ENCODE measurements at places on chromosomes 7 and 10.

GRCh38 chr10:418226-418625, 271.2 kb downstream of the DIP2C start:
- DNase-seq: no peak

GRCh38 chr7:156682928-156683327, 42.4 kb downstream of the RNF32 start:
- DNase-seq: no peak

DNA sequence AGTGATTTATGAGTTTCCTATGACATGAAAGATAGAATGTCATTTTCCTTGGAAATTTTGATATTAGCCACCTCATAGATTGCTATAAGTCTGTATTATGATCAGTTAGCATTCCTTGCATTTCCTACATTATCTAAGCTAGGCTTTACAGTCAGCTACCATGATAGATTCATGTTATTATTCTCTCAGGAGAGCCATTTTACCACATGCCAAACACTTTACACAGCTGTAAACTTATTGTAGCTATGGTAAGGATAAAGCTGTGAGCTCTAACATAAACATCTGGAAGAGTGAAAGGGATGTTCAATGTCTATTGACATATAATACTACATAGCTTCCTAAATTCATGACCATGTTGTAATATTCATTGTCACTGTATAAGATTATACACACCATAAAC, 608.0 kb downstream of the PHTF2 start:
- no peak for DNase-seq

GRCh38 chr7:96727534-96728088, 18.0 kb upstream of the SEM1 start:
- DNase-seq: no peak

- DNase-seq: no peak
Observed at GRCh38 chr7:14690075-14690474, 212.5 kb downstream of the DGKB start.

GRCh38 chr10:46096909-46097575, 51.0 kb upstream of the MSMB start:
- no peak for DNase-seq

GRCh38 chr7:37341033-37341630, 107.5 kb downstream of the ELMO1 start:
- no peak for DNase-seq

DNA sequence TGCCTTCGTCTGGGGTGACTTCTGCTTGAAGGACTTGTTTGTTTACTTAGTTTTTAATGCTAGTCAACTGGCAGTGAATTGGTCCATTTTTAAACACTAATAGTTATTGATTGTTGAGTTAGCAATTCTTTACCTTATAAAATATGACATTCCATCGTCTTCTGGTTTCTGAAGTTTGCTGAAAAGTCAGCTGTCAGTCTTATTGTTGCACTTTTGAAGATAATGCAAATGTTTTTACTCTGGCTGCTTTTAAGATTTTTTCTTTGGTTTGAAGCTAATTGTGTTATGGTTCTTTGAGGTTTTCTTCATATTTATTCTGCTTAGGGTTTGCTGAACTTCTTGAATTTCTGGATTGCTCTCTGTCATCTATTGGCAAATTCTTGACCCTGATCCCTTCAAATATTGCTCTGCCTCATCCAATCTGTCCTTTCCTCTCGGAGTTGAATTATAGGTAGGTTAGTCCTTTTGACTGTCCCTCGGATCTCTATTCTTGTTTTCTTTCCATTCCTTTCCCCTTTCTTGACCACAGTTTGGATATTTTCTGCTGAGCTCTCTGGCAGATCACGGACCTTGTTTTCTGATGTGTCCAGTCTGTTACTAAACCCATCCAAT, 24.2 kb downstream of the MGMT start:
- DNase-seq: no peak

DNA sequence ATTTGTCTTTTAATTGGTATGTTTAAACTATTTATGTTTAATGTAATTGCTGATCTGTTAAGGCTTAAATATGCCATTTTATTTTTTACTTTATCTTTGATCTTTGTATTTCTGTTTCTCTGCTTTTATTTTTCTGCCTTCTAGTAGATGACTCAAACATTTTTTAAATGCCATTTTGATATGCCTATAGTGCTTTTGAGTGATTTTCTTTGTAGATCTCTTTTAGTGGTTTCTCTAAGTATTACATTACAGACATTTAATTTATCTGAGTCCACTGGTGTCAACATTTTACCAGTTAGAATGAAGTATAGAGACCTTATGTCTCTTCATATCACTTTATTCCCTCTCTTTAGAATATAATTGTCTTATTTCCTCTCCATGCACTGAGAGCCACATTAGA, 32.7 kb downstream of the IL6 start:
- DNase-seq: no peak

DNA sequence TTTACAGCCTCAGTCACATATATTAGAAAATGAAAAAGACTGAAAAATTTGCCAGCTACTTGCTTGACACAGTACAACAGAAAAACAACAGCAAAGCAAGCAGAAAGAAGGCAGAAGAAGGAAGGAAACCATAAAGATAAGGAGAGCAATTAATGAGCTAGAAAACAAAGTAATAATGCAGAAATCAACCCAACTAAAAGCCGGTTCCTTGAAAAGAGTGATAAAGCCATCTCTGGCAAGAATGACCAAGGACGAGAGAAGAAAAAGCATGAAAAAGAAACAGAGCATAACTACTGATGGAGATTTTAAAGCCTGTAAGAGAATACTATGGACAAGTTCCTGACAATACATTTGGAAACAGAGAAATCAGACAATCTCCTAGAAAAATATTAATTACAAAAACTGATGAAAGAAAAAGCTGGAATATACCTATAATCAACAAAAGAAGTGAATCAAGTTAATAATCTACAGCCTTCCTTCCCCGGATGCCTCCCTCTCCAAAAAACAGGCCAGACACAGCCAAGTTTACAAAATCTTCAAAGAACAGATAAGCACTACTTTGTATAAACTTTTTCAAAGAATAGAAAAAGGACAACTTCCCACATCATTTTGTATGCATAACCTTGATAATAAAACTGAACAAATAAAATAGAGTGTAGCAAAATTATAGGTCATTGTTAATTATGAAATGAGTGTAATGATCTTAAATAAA, 204.0 kb downstream of the BAMBI start:
- DNase-seq: no peak
